ENCODE measurements at places on chromosomes 3 and 15.

GRCh38 chr15:72421484-72421883 lies 23.4 kb downstream of the TMEM202 start:
- DNase-seq = no peak

DNA sequence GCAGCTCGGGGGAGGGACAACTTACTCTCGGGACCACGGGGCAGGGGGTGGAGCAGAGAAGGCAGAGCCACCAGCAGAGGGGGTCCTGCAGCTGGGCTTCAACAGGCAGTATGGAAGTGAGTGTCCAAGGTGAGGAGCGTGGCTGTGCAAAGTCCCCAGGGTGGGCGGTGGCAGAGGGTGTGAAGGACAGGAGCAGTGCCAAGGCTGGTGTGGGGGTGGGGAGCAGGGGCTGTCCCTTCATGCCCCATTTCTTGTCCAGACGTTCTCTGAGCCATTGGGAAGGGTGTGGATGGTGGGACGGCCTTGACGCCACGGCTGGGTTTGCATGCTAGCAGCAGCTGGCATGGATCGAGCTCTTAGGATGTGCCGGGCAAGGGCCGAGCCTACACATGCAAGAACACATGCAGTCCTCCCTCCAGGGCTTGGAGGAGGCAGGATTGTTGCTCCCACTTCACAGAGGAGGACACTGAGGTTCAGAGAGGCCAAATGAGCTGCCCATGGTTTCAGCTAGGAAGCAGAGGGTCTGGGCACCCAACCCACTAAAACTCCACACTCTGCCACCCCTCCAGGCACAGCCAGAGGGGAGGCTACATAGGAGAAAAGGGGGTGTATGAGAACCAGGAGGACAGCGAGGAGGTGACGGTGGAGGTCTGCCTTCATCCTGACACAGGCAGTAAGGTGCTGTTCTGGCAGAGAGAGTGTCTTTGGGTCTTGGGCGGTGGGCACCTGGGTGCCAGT lies 93.6 kb downstream of the TBC1D2B start:
- peak; percentile 14 for DNase-seq

GRCh38 chr3:194866236-194866635 lies 180.6 kb downstream of the FAM43A start:
- no peak for DNase-seq

DNA sequence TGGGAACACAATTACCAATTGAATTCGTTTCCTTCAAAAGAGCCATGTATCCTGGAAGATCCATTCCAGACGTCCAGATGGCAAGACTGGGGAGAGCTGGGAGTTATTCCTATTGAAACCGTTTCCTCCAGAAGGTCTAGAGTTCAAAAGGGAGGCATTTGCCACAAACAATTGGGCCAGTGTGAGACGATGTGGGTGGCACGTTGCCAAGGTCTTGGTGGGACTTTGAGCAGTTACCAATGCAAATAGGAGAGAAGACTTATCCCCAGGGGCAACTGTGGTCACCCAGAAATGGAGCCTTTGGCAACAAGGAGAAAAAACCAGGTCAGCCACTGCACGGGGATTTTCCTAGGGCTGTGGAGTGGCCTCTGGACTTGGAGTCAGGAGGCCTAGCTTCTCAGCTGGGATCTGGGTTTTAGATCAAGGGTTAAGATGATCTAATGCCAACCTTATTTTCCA lies 29.6 kb upstream of the TLE3 start:
- no peak for DNase-seq

GRCh38 chr15:51224428-51224827 lies 114.0 kb downstream of the CYP19A1 start:
- DNase-seq = no peak

GRCh38 chr3:50830451-50830850 lies 155.7 kb downstream of the DOCK3 start:
- DNase-seq = no peak

GRCh38 chr3:151901644-151902285 lies 28.3 kb downstream of the SUCNR1 start:
- DNase-seq = no peak

DNA sequence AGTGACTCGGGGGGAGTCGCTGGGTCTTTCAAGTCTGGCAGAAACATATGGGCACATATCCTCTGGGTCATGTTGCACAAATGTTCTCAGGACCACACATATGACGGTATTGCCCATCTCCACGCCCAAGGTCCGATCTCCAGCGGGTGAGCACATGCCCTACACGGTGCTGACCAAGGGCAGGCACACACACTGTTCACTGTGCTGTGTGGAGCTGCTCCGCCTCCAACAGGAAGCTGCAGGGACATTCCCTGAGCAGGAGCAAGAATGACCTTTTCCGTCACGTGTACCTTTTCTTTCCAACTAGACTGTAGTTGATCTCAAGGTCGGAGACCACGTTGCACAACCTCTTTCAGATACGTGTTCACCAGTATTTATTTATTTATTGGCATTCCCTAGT lies 41.7 kb upstream of the B3GNT5 start:
- no peak for DNase-seq

DNA sequence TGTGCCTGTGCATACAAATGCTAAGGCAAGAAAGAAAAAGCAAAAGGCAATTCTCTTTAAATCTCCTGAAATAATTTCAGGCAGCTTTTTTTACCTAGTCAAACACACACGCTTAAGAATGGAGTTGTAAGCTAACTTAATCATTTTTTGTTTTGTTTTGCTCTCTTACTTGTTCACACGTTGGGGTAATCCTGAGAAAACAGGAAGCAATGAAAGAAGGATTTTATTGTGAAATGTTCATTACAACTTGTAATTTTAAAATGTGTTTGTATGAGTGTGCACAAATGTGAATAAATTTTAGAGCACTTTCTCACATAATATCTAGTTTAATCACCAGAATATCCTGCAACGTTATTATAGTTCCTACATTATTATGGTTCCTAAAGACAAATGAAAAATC lies 263.8 kb downstream of the LPP start:
- no peak for DNase-seq

DNA sequence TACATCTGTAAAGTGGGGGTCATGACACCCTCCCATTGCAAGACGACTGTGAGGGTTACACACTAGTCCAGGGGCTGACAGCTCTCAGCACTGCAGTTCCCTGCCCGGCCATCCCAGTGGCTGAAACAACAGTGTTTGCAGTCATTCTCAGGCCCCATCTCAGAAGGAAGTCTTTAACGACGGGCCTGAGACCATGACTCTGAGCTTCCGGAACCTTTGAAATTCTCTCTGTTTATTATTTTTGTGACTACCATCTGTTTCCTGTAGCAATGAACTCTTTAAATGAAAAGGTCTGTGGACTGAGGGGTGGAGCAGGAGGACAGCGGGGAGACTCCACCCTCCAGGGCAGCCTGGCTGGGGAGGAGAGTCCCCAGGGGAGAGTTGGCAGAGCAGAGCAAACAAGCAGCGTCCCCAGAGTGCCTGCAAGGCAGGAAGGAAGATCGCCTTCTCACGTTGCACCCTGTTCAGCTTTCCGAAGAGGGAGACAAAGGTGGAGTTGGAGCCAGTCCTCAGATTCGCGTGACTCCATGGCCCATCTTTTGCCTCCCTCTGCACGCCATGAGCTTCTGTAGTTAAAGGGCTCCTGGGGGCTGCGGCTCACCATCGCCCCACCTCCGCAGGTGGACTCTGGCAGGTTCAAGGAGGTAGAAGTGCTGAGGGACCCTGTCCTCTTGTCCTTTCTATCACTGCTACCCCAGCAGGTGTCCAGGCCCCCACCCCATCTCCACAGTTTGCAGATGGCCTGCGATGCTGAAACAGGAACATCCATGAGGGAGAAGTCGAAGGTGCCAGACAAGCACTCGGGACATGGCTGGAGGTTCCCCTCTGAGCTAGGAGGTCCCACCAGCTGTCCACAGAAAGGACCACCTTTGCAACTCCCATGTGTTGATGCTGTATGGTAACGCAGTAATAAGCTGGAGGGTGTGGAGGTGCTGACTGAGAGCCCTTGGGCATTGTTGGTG lies 525.8 kb upstream of the PROK2 start:
- DNase-seq = no peak

GRCh38 chr3:172129498-172129849 lies 90.1 kb downstream of the FNDC3B start:
- no peak for DNase-seq

GRCh38 chr3:109985943-109986555 lies 648.7 kb upstream of the DPPA4 start:
- no peak for DNase-seq

GRCh38 chr3:126270145-126270811 lies 86.9 kb downstream of the KLF15 start:
- no peak for DNase-seq

GRCh38 chr3:52851348-52851747 lies 16.5 kb upstream of the MUSTN1 start:
- DNase-seq = no peak

- no peak for DNase-seq
Measured at GRCh38 chr3:85603378-85603777, 644.6 kb downstream of the CADM2 start.

GRCh38 chr3:101084404-101084803 lies 91.2 kb upstream of the ABI3BP start:
- DNase-seq = no peak

GRCh38 chr15:64521726-64522164 lies 61.4 kb downstream of the ZNF609 start:
- no peak for DNase-seq

GRCh38 chr3:148513096-148513543 lies 184.6 kb upstream of the AGTR1 start:
- DNase-seq = no peak

DNA sequence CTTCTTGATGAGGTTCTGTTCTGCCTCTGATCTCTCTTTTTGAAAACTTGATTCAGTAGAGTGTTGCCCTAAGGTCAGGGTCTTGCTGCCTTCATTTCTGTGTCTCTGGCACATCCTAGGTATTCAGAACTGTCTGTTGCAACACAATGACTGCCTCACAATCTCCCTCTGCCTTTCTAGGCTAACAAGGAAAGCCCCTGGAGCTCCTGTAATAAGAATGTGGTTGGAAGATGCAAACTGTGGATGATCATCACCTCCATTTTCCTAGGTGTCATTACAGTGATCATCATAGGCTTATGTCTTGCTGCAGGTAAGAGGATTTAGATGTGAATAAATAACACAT lies 7.0 kb downstream of the C3orf52 start:
- no peak for DNase-seq

DNA sequence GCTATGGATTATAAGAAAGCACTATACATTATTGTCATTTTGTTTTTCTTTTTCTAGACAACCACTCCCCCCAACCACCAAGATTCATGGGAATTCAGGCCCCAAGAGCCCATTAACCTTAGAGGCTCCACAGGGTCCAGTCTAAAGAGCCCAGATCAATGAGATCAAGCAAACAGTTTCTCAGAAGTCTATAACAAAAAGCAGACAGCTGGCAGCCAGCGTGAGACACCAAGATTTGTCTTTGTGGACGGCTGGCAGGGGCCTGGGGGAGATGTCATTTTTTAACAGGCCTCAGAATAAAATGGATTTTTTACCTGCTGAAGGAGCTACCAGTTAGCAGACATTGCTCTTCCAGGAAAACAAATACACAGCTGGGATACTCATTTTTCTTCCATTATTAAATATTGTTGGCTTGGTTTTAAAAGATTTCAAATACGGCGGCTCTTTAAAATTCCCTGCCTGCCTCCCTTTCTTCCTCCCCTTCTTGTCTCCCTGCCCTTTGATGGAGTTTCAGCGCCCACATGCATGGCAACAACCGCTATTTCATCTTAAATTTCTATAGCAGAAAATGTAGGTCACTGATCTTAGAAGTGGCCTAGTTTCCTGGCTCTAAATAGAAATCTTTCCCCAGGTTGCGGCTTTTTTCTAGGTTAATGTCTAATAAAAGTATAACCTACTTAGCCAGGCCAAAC lies 130.6 kb downstream of the FAM174B start:
- no peak for DNase-seq

- no peak for DNase-seq
Measured at GRCh38 chr3:12579456-12579855, 22.6 kb downstream of the MKRN2 start.

DNA sequence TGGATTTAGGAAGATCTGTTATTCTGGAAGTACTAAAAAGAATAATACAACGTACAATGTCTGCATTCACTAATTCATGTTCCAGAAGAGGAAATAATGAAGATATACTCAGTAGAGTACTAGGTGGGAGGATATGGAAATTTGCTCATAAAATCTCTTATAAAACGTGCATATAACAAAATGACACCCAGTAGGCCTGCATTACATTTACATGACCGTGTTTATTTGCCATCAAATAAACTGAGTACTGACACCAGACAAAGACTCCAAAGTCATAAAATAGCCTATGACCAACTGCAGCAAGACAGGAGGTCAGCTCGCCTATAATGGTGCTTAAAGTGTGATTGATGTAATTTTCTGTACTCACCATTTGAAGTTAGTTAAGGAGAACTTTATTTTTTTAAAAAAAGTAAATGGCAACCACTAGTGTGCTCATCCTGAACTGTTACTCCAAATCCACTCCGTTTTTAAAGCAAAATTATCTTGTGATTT lies 60.4 kb downstream of the DCUN1D1 start:
- DNase-seq = no peak

DNA sequence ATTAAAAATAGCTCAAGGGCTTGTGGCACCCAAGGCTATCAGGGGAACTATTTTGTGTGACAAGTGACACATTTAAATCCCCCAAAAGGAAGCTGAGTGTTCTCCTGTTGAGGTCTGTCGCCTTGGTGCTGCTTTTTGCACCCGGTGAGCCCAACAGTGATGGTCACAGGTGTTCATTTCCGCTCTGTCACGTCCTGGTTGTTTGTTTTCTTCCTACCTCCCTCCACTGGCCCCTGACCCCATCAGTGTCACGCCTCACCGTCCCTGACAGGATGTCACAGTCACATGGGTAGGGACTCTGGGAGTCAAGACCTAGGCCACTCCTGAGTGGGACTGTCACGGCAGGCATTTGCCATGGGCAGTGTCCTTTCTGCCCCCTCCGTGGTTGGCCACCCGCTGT lies 11.2 kb downstream of the SLCO3A1 start:
- no peak for DNase-seq

GRCh38 chr3:148101061-148101460 lies 596.6 kb upstream of the AGTR1 start:
- no peak for DNase-seq

DNA sequence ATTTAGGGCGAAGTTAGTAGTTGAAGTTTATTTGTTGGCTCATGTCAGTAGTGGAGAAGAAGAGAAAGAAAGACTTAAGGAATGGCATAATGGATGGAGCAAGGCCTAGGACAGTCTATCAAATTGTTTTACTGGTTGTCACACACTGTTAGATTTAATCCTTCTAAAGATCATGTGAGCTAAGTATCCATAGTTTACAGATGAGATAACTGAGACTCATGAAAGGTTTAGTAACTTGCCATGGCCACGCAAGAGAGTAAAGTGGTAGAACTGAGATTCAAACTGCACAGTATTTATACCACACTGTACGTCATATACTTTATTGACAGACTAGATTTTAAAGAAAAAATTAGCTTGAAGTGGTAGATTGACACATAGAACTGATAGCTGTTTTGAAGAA lies 11.4 kb downstream of the SPRED1 start:
- no peak for DNase-seq

GRCh38 chr3:128275316-128276145 lies 122.2 kb downstream of the EEFSEC start:
- no peak for DNase-seq
